Activated T-cell treated with anti-CD3 and anti-CD28 coated beads, Interleukin-2, amount 50 U/mL, for 72 hours (primary cell): ENCODE measurements at places on chromosomes 4 and X. TPM values are rescaled to one million over a fixed set of nuclear protein-coding genes. Genes with fewer than 3 reads are reported as not detected.

GRCh38 chrX:13506574-13506973 lies 62.8 kb upstream of the EGFL6 start:
- peak; percentile 45 for DNase-seq

DNA sequence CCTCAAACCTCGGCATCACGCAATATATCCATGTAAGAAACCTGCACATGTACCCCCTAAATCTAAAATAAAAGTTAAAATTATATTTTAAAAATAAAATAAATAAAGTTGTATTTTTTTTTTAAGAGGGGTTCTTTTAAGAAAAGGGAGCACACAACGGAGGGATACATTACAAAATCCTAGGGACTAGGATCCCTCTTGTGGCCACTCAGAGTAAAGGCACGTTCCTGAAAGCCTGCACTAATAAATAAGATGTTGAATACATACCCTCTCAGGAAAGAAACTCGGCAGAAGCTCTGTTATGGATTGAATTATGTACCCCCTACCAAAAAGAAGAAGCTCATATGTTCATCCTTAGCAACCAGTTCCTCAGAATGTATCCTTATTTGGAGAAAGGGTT lies 50.9 kb upstream of the PRDX4 start:
- DNase-seq, result no peak

GRCh38 chrX:118872102-118872566 lies 48.5 kb downstream of the ZCCHC12 start:
- peak; percentile 0 for DNase-seq

GRCh38 chr4:17657090-17657489 lies 42.6 kb downstream of the MED28 start:
- DNase-seq, result no peak

DNA sequence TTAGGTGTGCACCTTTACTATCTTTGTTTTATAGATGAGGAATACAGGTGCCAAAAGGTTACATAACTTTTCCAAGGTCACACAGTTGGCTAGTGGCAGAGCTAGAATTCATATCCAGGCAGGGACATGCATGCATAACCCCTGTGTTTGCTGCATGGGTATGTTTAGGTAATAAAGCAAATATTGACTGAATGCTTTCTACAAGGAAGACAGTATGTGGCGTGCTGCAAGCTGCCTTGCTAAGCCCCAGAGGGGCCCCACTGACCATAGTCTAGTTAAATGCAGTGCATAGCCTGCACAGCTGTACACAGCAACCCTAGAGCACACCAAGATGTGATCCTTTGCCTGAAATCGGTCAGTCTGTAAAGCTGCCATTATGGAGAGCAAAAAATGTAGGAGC lies 320.5 kb upstream of the IGFBP7 start:
- DNase-seq, result no peak

DNA sequence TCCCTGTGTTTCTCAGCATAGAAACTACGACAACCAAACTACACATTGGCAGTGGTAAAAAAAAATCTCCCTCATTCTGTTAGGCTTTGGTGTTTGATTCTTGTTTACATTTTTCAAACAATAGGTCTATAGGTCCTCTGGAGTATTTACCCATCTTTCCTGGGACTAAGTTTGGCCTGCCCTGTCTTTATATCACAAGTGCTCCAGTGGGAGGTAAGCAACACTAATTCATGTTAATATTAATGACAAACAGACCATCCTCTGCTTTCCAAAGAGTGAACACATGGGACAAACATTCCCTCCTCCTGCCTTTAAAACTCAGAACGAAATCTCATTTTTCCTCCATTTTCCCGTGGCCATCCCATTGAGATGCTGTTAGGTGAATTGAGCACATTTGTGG lies 514.1 kb upstream of the INTU start:
- no peak for DNase-seq

- no peak for DNase-seq
Measured at GRCh38 chr4:159150396-159150795, 47.5 kb downstream of the RAPGEF2 start.

DNA sequence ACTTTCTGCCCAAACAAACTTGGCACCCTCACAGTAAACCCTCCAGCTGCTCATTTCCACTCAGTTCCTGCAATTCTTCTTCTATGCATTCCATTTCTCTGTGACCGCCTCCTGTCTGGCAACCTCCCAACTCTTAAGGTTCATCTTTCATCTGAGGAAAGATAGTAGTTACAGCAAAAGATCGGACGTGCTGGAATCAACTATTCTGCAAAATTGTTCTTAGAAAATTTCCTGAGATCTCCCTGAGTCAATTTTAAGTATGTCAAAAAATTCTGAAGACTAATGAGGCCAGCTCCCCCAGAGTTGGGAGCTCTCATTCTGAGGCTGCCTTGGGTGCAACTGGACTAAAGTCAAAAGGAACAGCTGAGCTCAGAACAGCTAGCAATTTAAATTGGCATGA lies 1026.0 kb downstream of the ADGRL3 start:
- no peak for DNase-seq

DNA sequence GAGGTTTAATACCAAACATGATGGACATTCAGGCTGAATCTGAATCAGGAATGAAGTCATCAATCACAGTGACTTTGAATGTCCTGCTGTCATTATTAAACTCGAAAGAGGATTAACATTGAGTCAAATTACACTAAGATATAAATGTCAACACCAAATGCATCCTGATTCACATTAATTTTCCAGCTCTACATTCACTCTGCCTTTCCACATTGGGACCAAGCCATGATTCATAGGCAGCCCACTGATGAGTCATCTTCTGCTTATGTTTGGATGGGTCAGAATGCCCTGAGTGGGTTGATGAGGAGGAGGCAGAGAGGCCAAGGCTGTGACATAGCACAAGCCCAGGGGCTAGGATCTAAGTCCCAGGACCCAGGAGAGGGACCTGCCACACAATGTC lies 247.6 kb upstream of the RPS6KA3 start:
- no peak for DNase-seq

DNA sequence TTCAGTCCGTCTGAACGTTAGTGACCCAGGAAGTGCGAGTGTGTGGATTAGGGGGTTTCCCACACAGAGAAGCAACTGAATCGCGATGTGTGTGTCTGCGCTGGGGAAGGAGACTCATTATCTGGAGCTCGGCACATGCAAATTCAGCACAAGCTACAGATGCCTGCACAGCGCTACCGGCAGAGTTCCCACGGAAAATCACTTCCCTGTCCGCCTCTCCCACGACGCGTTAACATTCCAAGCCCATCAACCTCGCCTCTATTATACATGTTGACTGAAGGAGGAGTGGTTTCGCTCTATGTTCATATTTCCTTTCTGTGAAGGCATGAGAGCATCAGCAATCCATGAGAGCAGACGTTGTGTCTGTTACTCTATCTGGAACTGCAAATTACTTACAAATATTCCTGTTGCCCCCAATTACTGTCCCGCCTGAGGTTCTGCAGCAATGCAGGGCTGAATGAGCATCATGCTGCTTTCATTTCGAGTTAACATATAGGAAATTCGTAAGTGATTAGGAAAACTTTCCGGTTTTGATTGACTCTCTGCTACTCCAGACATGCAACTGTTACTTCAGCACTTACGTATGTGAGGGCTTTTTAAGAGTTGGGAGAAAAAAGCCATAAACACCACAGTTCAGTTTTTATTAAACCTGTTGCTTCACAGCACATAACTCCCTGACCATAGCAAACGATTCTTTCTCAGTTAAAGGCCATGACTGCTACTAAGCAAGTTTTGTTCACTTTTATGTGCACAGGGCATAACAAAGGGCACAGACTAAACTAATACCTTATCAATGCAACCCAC lies 15.0 kb upstream of the MTNR1A start:
- DNase-seq, result no peak

GRCh38 chrX:137195991-137196390 lies 162.2 kb upstream of the GPR101 start:
- DNase-seq, result no peak

GRCh38 chr4:39043861-39044363 lies 11.7 kb upstream of the TMEM156 start:
- DNase-seq, result peak; percentile 14

- DNase-seq, result no peak
Measured at GRCh38 chr4:3792813-3793212, 26.6 kb downstream of the ADRA2C start.

DNA sequence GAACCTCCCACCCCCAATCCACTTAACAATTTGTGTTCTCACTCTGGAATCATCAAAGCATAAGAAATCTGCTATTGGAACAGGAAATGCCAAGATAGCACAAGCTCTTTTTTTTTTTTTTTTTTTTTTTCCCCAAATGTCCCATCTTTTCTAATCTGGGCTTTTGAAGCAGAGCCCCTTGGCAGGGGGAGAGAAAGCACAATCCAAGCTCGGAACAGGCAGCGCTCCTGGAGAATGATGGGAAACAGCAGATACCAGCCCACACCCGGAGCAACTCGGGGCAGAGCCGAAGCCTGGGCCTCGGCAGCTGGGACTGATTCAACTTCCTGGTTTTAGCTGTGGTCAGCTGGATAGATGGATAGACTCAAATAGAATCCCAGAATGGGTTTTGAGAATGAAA lies 235.1 kb downstream of the QDPR start:
- no peak for DNase-seq

DNA sequence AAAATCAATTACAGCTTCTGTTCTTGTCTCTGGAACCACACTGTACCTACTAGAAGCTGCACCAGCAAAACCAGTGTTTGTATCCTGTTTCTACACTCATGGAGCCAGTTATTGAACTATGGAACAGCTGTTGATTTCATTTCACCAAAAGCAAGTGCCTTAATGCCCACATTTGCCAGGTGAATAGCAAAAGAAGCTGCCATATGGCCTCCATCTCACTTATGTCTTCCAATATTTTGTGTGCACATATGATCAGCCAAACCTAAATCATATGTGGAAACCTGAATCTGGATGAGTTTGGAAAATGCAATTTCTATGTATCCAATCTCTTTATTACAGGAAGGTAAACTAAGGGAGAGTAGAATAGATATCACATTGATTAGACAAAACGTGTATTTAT lies 415.8 kb upstream of the GRID2 start:
- no peak for DNase-seq

GRCh38 chr4:26220696-26221095 lies 100.1 kb upstream of the RBPJ start:
- DNase-seq, result no peak

GRCh38 chr4:158667651-158668198 lies 4.0 kb downstream of the C4orf46 start:
- DNase-seq, result peak; percentile 33

DNA sequence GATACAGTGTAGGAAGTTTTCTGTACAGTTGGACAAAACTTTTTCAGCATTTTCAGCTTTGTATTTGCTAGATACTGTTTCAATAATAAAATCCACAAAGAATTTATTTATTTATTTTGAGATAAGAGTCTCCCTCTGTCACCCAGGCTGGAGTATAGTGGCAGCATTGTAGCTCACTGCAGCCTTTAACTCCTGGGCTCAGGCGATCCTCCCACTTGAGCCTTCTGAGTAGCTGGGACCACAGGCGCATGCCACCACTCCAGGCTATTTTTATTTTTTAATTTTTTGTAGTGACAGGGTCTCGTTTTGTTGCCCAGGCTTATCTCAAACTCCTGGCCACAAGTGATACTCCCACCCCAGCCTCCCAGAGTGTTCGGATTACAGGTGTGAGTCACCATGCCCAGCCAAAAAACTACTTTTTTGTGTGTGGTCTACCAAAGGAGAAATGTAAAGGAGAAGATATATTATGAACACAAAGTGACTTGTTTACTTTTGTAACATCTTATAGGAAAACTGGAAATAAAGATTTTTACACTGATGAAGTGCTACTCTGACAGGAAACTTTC lies 13.0 kb upstream of the SOWAHD start:
- DNase-seq, result no peak

EPGN gene
- total RNA-seq, result not detected

ZNF630 gene
- total RNA-seq, result 2.3 TPM

MAGEA11 gene
- total RNA-seq, result not detected

OPRPN gene
- not detected for total RNA-seq
